ENCODE measurements at places on chromosomes 1 and 21.
A peak's percentile ranks its signal among the peaks of the same experiment; 100 is the strongest.

DNA sequence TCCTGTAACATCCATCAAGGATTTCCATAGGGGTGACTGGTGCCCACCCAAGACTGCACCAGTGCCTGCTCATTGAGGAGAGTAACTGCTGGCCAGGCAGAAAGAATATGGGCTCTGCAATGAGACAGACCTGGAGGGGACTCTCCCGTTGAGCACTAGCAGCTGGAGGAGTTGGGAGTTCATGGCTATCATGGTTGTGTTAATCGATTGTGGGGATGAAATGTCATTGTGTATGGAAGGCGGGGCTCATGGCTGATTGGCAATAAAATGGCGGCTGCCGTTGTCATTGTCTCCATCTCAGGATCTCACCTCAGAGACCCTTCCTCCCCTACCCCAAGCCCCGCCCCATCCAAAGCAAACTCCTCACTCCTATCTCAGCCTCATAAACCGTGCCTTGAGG lies 3.9 kb downstream of the TMEM125 start:
- DNase-seq: no peak

DNA sequence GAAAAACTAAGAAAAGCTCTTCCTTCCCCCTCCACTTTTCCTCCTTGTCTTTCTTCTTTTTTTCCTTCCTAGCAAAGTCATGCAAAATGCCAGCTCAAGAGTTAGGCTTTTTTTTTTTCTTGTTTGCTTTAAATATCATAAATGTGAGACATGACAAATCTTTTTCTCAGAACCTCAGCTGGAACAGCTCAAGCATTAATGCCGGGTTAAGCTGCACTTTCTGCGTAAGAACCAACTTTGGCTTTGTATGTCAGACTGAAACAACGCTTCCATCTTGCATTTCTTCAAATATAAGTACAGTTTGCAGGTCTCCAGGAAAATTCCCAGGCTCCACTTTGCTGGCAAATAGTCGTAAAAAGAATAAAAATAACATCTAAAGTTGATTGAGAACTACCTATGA lies 20.7 kb upstream of the LMO4 start:
- DNase-seq: no peak

- DNase-seq: no peak
Observed at GRCh38 chr1:184242507-184242943, 144.3 kb upstream of the C1orf21 start.

DNA sequence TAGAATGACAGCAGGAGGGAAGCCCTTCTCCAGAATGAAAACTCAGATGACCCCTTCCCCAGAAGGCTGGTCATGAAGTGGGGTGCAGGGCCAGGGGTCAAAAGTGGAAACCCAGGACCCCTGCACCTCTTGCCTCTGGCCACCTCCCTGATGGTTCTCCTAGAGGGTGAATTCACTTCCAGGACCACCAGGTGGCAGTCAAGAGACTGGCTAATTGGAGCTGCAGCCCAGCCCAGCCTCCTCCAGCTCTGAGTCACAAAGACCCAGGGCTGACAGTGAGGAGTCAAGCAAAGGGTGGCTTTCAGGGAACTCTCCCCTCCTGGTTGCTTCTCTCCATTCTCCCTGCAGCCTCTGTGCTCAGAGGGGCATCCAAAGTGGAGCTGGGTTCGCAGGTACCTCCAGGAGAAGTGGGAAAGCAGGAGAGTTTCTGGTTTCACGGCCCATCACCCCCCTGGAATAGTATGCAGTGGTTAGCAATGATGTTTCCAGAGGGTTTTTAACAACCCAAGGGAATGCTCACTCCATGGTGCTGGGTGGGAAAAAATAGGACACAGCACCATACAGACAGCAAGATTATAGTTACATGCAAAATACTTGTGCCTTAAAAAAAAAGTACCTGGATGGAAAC lies 6.1 kb upstream of the EPHB2 start:
- peak; percentile 87 for DNase-seq

- DNase-seq: no peak
Observed at GRCh38 chr1:18549106-18549505, 68.4 kb downstream of the KLHDC7A start.

DNA sequence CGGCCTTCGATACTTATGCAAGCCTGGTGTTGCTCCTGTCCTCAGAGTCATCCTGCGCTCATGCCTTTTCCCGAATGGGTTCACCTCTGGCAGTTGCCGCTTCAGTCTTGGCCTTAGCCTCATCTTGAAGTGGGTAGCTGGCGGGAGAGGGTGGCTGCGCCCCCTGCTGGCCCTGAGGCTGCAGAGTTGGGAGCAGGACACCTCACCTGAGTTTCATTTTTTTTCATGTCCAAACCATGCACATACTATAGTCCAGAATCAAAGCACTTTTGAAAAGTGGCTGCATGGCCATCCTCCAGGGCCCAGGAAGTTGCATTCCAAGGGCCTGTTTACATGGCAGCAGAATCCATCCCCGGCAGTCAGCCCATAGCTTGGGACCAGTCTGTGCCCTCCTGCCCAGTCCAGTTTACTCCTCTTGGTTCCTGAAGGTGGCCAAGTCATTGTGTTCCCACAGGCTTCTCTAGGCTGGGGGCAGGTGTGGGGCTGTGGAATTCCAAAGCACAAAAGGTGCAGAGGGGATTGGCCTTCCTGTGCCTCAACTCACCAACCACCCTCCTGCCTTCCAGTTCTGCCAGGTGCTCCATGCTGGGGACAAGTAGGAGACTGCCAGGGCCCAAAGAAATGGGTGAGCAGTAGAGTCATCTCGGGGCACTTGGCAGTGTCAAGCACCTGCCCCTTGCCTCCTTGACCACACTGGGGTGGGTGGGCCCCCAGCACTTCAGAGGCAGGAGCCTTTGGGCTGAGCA lies 44.0 kb downstream of the YARS1 start:
- DNase-seq: peak; percentile 54

DNA sequence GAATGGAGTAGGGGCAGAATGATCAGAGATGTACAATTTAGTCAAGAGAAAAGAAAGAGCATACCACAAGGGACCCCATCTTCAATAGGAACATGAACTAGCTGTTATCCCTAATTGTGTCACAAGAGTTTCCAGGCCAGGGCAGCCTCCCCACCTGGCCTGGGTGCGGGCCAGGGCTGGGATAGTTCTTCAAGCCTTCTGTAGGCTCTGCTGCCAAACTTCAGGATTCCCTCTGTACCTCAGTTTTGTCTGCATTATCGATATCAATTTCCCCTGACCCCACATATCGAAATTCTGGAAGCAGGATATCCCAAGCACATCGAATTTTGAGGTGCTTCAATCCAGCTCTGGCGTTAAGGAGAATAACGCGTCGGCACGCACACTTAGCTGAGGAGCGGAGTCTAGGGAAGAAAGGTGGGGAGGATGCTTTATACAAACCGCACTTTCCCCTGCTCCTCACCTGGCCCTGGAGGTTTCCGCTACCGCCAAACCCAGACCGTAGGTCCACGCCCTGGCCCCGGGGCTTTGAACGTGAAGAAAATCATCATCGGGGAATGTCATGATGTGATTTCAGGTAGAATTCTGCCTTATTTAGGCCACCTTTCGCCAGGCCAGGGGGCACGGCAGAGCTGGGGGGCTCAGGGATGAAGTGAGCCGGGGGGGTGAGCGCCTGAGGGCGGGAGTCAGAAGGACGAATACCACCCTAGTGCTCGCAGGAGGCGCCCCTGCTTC lies 7.4 kb downstream of the HLX start:
- no peak for DNase-seq

DNA sequence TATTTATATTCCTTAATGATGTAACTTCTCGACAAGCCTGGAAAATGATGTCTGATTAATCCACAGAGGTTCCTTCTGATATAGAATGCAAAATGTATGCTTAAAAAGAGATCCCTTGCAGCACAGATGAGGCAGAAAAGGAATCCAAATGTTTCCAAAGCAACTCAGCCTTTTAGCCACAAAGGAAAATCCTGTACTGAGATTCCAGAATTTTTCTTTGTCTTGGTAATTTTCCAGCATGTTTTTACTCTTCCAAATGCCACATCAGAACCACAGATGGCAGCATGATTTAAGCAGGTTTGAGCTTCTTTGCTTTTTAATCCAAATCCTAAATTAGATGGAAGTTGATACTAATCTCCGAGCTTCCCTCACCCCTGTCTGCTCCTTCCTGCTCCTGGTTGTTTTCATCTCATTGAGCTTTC lies 176.4 kb upstream of the PALMD start:
- DNase-seq: no peak

GRCh38 chr1:169115891-169116585 lies 9.5 kb downstream of the ATP1B1 start:
- no peak for DNase-seq

GRCh38 chr1:53653631-53654030 lies 85.3 kb downstream of the GLIS1 start:
- DNase-seq: no peak

GRCh38 chr1:229590119-229590518 lies 31.6 kb upstream of the ABCB10 start:
- no peak for DNase-seq

DNA sequence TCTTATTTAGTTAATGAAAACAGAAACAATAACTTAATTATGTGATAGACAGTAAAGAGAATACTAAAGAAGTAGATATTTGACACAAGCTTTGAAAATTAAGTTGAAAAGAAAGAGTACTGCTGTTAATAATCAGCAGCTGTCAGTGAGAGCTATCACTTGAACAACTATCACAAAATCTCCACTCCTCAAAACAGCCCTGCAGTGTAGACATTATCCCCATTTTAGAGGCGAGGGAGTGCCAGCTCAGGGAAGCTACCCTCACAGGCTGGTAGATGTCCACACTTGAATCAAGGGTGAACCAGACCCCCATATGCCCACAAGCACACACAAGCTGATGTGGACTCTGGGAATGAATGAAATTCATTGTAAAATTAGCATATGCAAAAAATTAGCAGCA lies 248.8 kb downstream of the RHOU start:
- no peak for DNase-seq

DNA sequence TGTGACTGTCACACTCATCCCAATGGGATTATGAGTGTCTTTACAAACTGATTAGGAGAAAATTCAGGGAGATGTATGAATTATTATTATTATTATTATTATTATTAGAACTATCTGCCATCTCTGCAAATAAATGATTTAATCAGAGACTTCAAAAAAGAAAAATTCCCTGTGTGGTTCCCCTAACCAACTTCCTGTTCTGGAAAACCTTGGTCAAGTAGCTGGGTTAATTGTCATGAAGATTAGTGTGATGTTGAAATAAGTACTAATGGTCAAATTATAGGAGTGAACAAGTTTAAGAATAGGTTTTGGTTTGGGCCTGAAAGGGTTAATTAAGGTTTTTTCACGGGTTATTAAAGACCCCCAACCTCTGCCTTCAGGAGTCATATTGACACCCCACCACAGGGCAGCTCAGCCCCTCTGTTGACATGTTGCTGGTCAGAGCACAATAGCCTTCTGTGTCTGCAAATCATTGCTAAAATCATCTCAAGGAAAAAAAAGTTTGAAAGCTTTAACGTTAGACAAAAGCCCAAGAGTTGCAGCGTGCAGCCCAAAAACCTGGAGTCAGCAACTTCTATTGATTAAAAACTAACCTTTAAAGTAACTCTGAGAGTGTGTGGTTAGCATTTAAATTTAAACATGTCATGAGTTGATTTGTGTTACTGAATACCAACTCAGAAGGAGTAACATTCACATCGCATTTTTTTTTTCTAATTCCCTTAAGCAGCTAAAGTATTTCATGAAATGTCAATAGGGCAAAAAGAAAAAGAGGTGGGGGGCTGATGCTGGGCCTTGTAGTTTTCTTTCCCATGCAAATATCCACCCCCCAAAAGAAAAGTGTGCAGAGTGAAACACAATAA lies 272.5 kb downstream of the TM2D1 start:
- DNase-seq: peak; percentile 9

DNA sequence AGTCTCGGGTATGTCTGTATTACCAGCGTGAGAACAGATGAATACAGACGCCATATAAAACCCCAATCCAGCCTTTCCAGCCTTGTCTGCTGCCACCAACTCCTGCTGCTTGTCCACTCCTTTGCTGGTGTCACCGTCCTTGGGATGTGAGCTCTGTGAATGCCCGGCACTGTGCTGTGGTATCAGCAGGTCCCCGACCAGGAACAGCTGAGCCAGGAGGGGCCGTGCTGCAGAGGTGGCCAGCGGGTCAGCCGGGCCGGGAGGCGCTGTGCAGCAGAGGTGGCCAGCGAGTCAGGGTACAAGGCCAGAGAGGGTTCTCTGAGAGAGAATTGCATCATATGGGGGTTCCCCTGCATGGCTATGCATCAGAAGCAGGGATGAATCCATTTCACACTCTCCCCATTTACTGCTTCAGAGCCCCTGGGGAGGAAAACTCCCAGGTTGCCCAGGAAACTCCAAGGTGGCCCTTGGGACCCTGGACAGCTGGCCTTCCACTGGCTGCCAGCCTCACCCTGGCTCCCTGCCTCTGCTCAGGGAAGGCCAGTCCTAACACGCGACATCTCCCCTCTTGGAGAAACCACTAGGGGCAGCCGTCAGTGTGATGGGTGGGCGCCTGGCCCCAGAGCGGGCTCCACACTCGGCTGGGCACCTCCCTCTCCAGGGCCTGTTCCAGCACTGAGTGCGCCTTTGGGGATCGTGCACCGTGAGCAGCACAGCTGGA lies 122.4 kb upstream of the COL6A1 start:
- no peak for DNase-seq

DNA sequence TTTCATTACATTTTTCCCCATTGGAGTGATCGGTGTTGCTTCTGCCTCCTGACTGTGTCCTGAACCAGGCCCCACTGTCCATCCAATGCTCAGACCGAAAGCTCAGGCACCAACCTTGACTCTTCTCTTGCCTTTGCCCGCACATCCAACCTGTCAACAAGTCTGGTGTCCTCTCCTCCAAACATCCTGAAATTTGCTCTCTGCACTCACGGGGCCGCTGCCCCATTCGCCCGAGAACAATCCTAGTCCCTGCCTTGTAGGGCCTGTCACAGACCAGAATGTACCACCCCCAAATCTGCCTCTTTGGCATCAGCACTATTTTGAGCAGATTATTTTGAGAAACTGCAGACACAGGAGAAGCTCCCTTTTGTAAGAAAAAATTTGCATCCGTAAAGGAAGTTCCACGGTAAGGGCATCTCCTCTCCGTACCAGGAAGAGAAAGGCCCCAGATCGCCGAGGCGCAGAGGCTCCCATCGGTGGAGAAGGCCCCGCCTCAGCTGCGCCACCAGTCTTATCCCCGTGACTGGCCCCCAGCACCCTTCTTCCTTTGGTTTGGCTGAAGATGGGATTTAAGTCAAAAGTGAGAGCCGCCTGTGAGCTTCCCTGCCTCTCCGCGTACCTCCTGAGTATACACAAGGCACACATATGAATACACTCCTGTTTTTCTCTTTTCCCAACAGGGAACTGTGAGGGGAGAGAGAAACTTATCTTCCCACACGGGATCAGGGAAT lies 7.1 kb downstream of the MORN1 start:
- no peak for DNase-seq
